Upper lobe of left lung (tissue), 6 donors: ENCODE measurements at places on chromosomes 1 and 21.
A peak's percentile ranks its signal among the peaks of the same experiment; 100 is the strongest.

- DNase-seq: no peak
- no peak overlapping the region for H3K27ac ChIP-seq
- H3K4me3 ChIP-seq: no peak overlapping the region
- peaks cover 15% of the 10 kb centered on the region for H3K4me1 ChIP-seq
- H3K36me3 ChIP-seq: no peaks in the 10 kb centered on the region
- no peaks in the 10 kb centered on the region for H3K27me3 ChIP-seq
These were observed 74.3 kb downstream of the SH3GLB1 start for GRCh38 chr1:86778569-86779239.

GRCh38 chr1:20402585-20403422 lies 83.2 kb downstream of the CAMK2N1 start:
- H3K4me1 ChIP-seq: no peaks in the 10 kb centered on the region
- H3K36me3 ChIP-seq: no peaks in the 10 kb centered on the region
- no peak for DNase-seq
- H3K27me3 ChIP-seq: no peaks in the 10 kb centered on the region
- H3K27ac ChIP-seq: no peak overlapping the region

DNA sequence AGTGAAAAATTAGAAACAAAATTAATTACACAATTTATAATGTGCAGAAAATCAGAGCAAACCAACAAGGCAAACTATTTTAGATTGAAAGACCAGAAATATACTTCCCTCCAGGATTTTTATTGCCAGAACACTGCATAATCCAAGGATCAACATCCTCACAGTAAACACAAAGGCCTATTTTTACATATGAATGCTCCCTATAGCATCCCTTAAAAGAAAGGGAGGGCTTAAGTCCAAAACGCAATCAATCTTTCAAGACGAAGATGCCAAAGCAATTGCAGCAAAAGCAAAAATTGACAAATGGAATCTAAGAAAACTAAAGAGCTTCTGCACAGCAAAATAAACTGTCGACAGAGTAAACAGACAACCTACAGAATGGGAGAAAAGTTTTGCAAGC lies 18.6 kb upstream of the CHIA start:
- no peaks in the 10 kb centered on the region for H3K27me3 ChIP-seq
- H3K4me3 ChIP-seq: no peak overlapping the region
- DNase-seq: no peak
- no peak overlapping the region for H3K27ac ChIP-seq
- no peaks in the 10 kb centered on the region for H3K36me3 ChIP-seq
- H3K4me1 ChIP-seq: no peaks in the 10 kb centered on the region

- no peak for DNase-seq
- H3K4me1 ChIP-seq: peaks cover 49% of the 10 kb centered on the region
- H3K27ac ChIP-seq: no peak overlapping the region
- no peaks in the 10 kb centered on the region for H3K27me3 ChIP-seq
- no peak overlapping the region for H3K4me3 ChIP-seq
These were observed 13.3 kb downstream of the AHCYL1 start for GRCh38 chr1:109997867-109998229.

GRCh38 chr1:94126651-94127050 lies 5.7 kb upstream of the ABCA4 start:
- H3K4me3 ChIP-seq: no peak overlapping the region
- no peaks in the 10 kb centered on the region for H3K27me3 ChIP-seq
- H3K36me3 ChIP-seq: no peaks in the 10 kb centered on the region
- no peak overlapping the region for H3K27ac ChIP-seq
- no peaks in the 10 kb centered on the region for H3K4me1 ChIP-seq
- DNase-seq: no peak

DNA sequence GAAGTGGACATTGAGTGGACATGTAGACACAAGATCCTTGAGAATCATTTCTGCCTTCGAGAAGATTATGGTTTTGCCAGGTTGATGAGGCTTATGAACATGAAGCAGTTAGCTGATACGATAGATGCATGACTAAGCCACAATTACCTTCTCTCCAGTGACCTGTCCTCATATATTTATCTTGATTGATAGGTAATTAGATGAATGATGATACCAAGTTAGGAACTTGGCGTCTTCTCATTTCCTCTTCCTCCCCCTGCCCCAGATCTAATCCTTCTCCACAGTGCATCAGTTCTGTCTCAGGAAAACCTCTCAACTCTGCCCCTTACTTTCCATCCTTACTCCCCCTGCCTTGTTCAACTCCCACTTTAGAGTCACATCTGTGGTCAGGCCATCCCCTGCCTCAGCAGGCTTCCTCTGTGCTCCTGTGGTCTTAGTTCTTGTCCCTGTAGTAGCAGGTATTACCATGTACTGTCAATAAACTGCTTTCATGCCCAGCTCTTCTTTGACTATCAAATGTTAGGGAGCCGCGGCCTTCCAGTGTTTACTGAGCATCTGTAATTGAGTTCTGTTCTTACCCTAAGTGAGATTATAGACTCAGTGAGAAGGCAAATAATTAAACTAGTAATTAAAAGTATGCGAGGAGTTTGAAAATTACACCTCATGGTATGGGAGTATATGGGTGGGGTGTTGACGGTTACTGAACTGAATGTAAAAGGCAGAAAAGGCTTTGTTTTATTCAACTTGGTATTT lies 5.1 kb downstream of the ST6GALNAC3 start:
- H3K4me3 ChIP-seq: no peak overlapping the region
- H3K36me3 ChIP-seq: no peaks in the 10 kb centered on the region
- H3K27ac ChIP-seq: no peak overlapping the region
- no peaks in the 10 kb centered on the region for H3K27me3 ChIP-seq
- no peak for DNase-seq

DNA sequence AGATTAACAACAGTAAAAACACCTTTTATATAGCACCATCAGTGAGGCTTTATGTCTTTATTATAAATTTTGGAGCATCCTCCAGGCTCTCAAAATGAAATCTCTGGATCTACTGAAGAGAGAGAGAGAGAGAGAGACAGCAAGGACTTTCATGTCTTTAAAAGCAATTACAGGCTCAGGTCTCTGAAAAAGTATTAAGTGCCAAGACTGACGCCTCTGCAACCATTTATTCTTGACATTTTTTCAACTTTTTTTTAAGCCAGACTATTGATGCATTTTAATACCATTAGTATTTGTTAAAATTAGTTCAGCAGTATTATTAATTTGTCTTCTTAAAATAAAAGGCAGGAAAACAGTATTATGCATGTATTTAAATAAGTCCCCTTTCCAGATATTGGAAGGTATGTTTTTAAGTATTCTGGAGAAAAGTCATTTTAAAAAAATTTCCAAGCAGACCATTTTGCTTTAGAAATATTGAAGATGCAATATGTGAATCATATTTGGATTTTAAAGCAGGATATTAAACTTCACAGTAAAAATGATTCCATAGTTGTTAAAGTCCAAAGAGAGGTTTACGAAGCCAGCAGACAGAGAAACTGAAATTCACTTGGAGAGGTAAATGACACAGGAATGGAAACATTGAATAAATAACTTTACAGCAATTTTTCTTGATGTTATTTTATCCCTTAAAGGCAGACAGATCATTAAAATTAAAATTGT lies 35.4 kb upstream of the APOBEC4 start:
- no peak overlapping the region for H3K4me3 ChIP-seq
- no peaks in the 10 kb centered on the region for H3K27me3 ChIP-seq
- no peaks in the 10 kb centered on the region for H3K4me1 ChIP-seq
- H3K36me3 ChIP-seq: no peaks in the 10 kb centered on the region
- DNase-seq: no peak

DNA sequence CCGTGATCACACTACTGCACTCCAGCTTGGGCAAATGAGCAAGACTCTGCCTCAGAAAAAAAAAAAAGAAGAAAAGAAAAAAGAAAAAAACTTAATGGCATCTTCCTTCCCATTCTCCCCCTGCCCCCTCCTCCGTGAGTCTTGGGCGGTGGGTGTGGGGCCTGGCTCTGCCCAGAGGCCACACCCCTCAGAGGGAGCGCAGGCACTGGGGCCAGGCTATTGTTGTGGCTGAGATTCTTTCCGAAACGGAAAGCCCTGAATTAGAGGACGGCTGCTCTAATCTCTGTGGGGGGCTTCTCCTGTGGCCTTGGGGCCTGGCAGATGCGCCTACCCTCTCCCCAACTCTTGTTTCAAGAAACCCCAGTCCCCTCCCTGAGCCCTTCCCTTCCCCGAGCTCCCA lies 4.1 kb upstream of the FAM110D start:
- H3K27ac ChIP-seq: peak overlapping the region; percentile 46
- no peak overlapping the region for H3K4me3 ChIP-seq
- H3K4me1 ChIP-seq: peaks cover 20% of the 10 kb centered on the region
- DNase-seq: no peak
- no peaks in the 10 kb centered on the region for H3K27me3 ChIP-seq
- H3K36me3 ChIP-seq: no peaks in the 10 kb centered on the region

DNA sequence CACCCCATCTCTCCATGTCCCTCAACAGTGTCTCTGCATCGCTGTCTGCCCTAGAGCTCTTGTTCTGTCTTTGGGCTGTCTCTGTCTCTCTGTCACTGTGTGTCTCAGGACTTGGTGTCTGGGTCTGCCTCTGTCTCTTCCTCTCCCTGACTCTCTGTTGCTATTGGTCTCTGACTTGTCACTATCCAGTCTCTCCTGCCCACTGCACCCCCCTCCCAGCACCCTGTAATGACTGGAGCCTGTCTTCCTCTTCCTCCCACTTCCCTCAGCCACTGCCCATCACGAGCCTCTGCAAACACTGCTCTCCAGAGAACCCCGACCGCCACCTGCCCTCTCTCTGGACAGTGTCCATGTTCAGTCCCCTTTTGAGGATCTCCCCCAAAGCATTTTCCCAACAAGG lies 12.1 kb downstream of the PEAR1 start:
- peaks cover 38% of the 10 kb centered on the region for H3K4me1 ChIP-seq
- H3K4me3 ChIP-seq: no peak overlapping the region
- H3K27me3 ChIP-seq: no peaks in the 10 kb centered on the region
- DNase-seq: no peak
- H3K27ac ChIP-seq: no peak overlapping the region
- peaks cover 55% of the 10 kb centered on the region for H3K36me3 ChIP-seq

DNA sequence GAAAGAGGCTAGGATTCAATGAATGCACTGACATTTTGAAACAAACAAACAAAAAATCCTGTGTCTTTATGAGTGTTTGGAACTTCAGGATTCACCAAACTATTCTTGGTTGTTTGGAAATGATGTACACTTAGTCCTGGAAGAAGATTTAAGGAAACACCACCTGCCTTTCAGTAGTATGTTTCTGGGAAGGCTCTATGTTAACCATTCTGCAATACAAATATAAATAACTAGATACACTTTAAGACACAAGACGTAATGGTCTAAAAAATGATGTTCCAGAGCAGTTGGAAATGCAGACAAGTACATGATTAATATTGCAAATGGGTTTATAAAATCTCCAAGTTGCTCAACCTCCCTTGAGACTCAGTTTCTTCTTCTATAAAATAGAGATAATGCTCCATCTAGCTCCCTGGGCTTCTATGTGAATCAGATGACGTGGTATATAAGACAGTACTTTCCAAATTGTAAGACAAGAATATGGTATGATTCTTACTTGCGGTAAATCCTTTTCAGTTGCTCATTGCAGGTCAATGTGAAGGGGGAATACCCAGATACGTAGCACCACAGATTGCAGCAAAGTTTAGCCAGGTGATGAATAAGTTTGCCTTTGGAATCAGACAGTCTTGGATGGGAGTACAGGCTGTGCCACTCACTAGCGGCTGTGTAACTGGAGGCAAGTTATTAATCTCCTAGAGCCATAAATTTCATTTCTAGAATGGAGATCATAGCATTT lies 224.8 kb upstream of the SGIP1 start:
- no peaks in the 10 kb centered on the region for H3K4me1 ChIP-seq
- no peak for DNase-seq
- no peak overlapping the region for H3K4me3 ChIP-seq
- H3K27me3 ChIP-seq: no peaks in the 10 kb centered on the region

DNA sequence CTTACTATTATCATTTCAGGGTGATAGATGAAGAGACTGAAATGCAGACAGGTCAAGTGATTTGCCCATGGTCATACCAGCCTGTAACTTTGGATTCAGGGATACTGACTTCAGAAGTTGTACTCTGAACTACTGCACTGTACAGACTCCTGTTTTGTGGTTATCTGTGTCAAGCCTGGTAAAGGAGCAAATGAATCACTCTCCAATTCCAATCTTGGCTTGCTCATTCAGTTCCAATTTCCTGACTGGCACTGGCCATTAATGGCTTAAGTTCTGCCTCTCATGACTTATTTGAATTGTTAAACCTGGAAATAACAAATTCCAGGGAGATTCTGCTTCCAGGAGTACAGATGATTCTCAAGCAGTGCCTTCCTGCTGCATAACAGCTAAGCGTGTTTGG lies 45.4 kb upstream of the PLD5 start:
- H3K4me3 ChIP-seq: no peak overlapping the region
- no peak for DNase-seq
- H3K36me3 ChIP-seq: no peaks in the 10 kb centered on the region
- no peaks in the 10 kb centered on the region for H3K27me3 ChIP-seq

DNA sequence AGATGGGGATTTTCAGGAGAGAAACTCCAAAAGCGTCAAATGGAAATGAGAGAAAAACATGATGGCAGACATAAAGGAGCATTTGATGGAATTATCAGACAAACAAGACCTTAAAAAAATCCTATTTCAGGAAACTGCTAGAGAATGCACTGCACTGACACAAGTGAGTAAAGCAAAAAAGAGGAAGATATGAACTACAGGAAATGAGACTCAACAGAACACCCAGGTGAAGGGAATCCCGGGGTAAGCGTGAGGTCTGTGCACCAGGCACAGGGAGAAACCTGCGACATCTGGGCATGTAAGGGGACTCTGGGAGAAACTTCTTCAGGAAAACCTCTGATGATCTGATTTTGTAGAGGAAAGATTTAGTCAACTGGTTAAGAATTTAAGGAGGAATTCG lies 2.8 kb downstream of the TARBP1 start:
- H3K4me3 ChIP-seq: no peak overlapping the region
- H3K36me3 ChIP-seq: no peaks in the 10 kb centered on the region
- no peaks in the 10 kb centered on the region for H3K27me3 ChIP-seq
- no peak overlapping the region for H3K27ac ChIP-seq
- H3K4me1 ChIP-seq: peaks cover 15% of the 10 kb centered on the region

DNA sequence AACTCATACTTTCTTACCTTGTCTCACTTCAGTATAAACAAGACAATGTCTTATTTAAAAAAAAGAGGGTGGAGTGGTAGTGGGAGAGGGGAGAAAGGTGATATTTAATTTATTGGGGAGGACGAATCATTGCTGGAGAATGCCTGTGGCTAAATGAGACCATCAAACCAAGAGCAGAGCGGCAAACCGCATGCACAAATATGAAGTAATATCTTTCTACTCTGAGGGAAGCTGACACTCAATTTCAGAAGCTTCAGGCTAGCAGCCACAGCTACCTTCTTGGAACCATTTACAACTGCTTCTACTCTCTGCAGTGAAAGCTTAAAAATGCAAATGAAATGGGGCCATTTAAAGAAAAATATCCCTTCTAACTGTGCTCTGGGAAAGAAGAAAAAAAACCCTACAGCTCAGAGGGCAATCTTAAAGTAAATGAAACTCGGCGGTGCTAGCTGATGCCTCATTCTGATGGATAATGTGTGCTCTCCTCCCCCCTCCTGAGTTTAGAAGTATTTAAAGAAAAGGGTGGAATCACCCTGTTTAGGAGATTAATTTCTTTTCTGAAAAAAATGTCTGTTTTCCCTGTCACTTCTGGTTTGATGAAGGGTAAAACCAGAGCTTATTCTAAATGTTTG lies 178.2 kb upstream of the CAMK1G start:
- no peaks in the 10 kb centered on the region for H3K4me1 ChIP-seq
- no peaks in the 10 kb centered on the region for H3K27me3 ChIP-seq
- H3K27ac ChIP-seq: no peak overlapping the region
- DNase-seq: no peak
- H3K4me3 ChIP-seq: no peak overlapping the region
